ENCODE measurements at places on chromosomes 1 and 21. TPM values are rescaled to one million over a fixed set of nuclear protein-coding genes. Genes with fewer than 3 reads are reported as not detected.

GRCh38 chr1:175188936-175189335 lies 3.6 kb downstream of the KIAA0040 start:
- DNase-seq: no peak

DNA sequence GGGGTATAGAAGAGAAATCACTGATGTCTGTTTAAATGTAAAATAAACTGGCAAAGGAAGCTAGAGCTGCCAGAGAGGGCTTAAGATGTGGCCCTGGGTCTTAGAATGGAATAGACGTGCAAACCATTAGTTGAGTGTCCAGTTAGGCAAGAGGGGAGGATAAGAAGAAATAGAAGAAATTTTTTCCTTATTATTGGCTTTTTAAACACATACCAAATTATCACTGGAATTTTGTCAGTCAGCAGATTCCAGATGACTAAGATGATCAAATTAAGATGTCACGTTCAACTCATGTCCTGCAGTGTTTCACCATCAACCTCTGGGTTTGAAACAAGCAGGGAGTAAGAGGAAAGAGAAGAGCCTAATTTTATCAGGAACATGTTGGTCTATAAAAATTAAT lies 71.6 kb upstream of the C1orf21 start:
- DNase-seq: no peak

CA6 gene
- total RNA-seq: not detected

GPR37L1 gene
- not detected for total RNA-seq

PBX1 gene
- total RNA-seq: 78.0 TPM

DNA sequence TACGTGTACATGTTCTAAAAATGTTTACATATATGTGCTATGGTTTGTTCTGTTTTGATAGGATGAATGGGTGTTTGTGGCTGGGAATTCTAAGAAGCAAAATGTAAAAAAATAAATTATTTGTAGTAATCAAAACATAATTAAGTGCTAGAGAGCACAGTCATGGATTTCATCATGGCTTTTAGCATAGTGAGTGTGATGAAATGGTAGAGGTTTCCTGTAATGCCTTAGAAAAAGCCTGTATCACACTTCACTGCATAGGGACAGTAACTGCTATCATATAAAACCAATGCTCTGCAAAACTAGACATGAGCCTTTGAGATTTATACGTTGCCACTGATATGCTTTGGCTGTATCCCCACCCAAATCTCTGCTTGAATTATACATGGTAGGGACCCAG lies 99.8 kb downstream of the PTGER3 start:
- DNase-seq: no peak

DNA sequence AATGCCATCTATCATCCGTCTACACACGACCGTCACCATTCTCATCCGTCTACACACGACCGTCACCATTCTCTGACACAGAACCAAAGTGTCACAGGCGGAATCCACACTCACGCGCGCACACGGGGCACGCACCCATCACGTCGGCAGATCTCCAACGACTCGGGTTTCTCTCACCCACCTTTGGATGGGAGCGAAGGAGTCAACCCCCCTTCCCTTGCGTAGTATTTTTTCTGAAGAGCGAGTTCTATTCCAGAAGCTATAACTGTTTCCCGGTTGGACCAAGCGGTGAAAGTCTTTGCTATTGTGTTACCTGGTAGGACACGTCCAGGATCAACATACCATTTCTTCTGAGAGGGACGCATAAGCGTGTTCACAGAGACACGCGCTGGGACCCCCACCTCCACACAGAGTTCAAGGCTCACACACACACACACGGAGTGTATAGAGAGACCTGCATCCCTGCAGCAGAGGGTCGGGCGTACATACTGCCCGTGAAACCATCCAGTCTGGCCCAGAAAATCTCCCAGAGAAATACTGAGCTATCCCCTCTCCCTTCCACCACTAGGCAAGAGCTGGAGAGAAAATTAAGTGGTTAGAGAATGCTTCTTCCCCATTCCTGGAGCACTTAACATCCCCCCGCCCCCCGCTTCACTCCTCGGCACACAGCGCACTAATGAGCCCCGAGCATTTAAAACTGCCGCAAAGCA lies 741 bp downstream of the DUSP10 start:
- peak; percentile 4 for DNase-seq

DNA sequence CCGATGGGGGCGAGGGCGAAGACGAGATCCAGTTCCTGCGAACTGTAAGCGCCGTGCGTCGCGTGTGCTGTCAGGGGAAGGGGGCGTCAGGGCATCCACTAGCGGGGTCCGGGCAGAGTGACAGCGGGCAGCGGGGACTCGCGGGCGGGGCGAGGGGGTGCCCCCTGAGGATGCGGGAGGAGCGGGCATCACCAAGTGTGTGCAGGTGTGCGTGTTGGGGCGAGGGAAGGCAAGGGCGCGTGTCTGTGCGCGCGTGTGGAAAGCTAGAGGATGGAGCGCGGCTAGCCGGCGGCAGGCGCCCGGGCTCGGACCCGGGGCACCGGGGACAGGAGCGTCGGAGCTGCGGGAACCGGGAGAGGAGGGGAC lies 525 bp downstream of the RYR2 start:
- DNase-seq: no peak

DNA sequence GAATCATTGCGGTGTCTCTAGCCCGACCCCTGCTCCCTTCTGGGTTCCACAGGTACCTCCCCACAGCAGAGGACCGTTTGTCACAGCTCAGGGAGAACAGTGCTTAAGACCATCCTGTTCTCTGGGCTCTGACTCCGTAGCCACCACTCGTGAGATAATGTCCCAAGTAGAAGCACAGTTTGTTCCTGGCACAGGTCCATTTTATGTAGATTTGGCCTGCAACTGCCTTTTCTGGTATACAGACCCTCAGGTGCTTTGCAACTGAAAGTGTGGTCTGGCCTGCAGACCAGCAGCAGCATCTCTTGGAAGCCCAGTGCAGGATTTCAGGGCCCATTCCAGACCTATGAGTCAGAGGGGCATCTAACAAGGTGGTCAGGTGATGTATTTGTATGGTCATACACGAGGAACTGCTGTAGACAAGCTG lies 28.4 kb upstream of the TMEM125 start:
- no peak for DNase-seq

DNA sequence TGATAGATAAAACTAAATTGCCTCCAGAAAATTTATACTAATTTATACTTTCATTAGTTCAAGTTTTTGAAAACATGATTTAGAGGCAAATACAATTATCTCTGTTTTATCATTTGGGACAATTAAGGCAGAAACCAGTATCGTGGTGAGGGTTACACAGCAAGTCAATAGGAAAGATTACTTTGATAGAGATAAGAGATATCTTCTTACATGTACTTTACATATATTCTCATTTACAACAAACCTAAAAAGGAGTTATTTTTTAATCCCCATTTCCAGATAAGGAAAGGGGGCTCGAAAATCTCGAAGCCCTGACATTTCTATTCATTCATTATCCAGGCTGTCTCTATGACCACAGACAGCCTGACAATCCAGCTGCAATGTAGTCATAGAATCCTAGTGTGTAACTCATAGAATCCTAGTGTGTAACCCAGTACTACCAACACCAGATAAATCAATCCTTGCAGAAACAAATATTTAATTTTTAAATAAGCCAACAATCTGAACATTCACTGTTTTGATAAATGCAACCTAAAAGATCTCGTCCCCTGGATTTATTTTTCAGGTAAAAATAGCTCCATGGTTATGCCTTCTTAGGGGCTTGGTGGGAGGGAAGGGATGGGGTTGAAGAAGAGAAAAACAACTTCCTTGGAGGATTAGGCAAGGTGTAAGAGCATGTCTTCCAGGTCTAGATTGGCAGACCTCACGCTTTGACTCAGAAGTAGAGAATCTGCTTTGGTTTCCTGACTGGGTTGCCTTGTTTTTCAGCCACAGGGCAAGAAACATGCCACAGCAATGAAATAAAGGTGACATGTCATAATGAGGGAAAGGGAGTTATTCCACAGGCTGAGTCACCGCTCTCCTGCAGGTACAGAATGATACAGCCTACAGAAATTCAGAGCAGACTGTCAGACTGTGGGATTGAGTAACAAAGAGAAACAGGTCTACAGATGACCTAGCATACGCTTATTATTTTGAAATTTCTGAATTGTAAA lies 45.6 kb downstream of the IRF2BP2 start:
- DNase-seq: peak; percentile 54

DNA sequence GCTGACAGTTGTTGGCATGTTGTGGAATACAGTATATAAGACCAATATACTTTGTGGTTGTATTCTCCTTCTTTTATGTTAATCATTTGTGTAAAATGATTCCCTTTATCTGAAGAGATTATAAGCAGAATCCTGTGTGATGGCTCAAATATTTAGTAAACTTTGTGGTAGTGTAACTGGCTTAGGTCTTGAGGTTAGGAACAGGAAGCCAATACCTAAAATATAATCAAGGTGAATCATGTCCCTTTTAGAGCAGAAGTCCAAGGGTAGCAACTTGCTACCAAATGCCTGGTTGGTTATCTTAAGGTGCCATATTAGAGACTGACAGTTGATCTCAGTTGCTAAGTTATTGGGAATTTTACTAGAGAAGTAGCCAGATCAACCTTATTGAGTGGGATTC lies 398.5 kb upstream of the ADAMTS5 start:
- no peak for DNase-seq

KCNQ4 gene
- 0.74 TPM for total RNA-seq

OR2G6 gene
- total RNA-seq: not detected

DNA sequence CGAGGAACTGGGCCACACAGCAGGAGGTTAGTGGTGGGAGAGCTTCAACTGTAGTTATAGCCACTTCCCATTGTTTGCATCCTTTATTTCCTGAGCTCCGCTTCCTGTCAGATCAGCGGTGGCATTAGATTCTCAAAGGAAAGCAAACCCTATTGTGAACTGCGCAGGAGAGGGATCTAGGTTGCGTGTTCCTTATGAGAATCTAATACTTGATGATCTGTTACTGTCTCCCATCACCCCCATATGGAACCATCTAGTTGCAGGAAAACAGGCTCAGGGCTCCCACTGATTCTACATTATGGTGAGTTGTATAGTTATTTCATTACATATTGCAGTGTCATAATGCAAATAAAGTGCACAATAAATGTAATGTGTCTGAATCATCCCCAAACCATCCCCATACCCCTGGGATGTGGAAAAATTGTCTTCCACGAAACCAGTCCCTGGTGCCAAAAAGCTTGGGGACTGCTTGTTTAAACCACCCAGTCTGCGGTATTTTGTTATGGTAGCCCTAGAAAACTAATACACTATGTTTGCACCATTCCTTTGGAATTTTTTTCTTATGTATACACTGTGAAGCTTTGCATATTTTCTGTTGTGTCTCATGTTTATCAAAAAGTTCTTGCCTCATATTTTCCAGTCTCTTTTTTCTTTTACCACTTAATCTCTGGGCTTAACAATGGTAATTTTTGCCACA lies 136.6 kb upstream of the IVNS1ABP start:
- no peak for DNase-seq

GRCh38 chr1:111664652-111665051 lies 45.1 kb downstream of the RAP1A start:
- no peak for DNase-seq

- peak; percentile 56 for DNase-seq
Measured at GRCh38 chr1:7207875-7208646, 422.8 kb downstream of the CAMTA1 start.

GRCh38 chr1:39694026-39694425 lies 2.8 kb upstream of the HPCAL4 start:
- no peak for DNase-seq

UBE2Q1 gene
- 54.4 TPM for total RNA-seq

SLC6A9 gene
- 12.9 TPM for total RNA-seq

RAB7B gene
- total RNA-seq: not detected

All from NCI-H460 (cell line).